Right lung (tissue), 10 donors: ENCODE measurements at places on chromosomes 7 and 10. TPM values are rescaled to one million over a fixed set of nuclear protein-coding genes. Genes with fewer than 3 reads are reported as not detected.
A peak's percentile ranks its signal among the peaks of the same experiment; 100 is the strongest.

FAM241B gene
- 8.9 TPM for polyA plus RNA-seq

DNA sequence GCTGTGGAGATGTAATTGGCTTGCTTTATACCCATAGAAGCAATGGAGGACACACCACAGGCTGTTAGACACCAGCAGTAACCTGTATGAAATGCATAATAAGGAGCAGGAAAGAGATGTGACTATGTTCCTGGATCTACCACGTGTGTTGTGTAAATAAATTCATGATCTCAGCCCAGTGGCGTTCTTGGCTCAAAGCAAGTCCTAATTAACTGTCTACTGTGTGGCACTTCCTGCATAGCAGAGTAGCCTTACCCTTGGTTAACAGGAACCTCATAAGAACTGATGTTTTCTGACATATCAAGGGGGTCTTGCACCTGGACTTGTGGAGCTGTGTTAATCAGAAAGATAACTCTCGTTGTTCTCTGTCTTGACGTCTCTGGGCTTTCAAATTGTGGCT, 25.7 kb upstream of the FAM180A start:
- DNase-seq, result no peak

DNA sequence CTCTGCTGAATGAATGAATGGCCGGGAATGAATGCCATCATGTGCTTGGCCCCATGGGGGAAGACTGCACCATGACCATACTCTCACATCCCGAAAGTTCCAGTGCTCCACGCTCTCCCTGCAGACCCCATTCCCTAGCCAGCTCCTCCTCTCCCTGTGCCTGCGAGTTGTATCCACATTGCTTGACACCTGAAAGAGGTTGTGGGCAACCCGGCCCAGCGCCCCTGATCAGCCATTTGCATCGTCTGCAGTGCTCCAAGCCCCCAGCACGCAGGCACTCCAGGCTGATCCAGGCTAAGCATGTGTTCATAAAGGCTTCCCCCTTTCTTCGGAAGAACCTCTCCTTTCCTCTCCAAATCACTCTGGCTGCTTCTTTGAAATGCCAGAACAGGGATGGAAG, 354.4 kb upstream of the MKI67 start:
- no peak for DNase-seq

- DNase-seq, result no peak
Observed at GRCh38 chr7:64733550-64734240, 60.5 kb upstream of the ZNF138 start.

TAS2R5 gene
- polyA plus RNA-seq, result 10.4 TPM

GRCh38 chr7:29883462-29884398, 77.4 kb downstream of the WIPF3 start:
- no peak for DNase-seq

GBX1 gene
- not detected for polyA plus RNA-seq

- DNase-seq, result no peak
Observed at GRCh38 chr7:137717811-137718271, 128.9 kb downstream of the DGKI start.

DNA sequence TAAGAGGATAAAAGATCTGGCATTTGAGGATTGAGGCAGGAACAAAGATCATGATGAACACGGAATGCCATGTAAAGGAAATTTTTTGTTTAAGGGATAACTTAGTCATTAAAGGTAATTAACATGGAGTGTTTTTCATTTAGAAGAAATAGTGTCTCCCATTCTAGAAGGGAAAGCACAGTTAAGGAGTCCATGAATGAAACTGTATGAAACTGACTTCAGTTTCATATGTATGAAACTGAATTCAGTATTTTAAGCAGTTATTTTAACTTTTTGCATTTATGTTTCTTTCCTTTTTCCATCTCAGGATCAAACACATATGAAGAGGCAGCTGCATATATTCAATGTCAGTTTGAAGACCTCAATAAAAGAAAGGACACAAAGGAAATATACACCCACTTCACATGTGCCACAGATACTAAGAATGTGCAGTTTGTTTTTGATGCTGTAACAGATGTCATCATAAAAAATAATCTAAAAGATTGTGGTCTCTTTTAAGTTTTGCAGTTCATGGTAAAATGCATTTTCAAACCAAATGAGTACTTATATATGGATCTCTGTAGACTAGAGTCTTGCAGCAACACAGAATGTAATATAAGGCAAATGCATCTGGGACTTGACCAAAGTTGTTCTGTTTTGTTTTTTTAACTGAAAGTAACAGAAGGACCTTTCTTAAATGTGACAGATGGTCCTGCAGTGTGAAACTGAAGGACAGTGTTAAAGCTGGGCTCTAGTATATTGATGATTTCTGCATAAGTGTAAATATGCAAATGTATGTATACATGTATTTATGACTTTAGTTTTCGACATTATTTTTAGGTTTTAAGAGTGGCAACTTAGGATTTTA, 82.6 kb downstream of the GNAI1 start:
- DNase-seq, result no peak

GPRIN2 gene
- 5.8 TPM for polyA plus RNA-seq

DNA sequence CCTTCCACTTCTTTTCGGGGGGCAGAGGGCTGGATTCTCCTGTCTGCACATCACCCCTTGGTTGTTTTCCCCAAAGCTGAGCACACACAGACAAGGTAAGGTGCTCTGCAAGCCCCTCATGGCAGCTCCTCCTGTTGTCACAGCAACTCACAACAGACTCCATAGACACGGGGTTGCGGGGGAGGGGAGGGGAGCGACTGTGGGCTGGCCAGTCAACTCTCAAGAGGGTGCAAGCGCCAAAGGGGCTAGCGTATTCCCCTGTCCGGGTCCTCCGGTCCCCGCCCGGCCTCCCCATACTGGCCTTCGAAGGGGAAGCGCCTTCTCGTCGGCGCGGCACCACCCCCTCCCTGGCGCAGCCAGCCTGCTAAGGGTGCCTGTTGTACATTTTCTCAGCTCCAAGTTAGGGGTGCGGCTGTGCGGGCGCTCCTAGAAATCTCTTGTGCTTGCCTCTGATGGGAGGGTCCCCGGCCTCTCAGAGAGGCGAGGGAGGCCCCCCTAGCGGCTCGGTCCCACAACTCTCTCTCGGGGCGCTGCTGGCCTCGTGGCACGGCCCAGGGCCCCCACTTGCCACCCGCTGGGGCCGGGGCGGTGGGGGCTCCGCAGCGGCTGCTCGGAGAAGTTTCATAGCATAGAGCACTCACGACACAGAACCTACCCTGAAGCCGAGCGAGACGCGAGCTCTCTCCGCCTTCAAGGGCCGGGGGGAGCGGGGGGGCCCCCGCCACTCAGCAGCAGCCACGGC, 498 bp downstream of the RHOBTB1 start:
- DNase-seq, result peak; percentile 88

NEUROG3 gene
- not detected for polyA plus RNA-seq

SEMA3C gene
- 102 TPM for polyA plus RNA-seq

GATA3 gene
- polyA plus RNA-seq, result 3.1 TPM

DNA sequence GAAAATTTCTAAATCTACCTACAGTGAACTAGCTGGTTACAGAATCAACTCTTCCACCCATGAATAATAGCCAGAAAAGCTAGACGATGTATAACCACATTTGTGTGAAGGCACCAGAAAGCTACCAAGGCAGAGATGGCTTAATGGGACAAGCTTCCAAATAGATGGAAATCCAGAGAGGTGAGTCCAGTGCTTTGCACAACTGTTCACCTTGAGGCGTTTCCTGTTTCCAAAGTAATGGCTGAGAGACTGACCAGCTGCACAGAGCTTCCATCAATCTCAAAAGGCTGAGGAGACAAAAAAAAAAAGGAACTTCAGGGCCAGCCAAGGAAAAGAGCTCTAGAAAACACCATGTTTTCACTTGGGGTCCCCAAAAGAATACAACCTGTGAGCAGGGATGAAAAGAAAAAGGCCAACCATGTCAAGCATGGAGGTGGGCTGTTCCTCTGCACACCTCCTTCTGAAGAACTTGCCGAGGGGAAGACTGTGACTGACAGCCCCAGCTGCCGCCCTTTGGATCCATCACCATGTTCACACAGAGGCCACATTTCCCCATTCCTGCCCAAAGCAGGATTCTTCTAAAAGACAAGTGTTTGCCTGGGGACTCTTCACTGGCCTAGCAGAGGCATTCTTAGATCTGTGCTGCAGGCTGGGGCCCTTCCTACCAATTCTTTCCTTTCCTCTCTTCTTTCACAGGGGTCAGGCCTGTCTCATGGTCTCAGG, 72.9 kb downstream of the ARHGAP21 start:
- DNase-seq, result no peak

DNA sequence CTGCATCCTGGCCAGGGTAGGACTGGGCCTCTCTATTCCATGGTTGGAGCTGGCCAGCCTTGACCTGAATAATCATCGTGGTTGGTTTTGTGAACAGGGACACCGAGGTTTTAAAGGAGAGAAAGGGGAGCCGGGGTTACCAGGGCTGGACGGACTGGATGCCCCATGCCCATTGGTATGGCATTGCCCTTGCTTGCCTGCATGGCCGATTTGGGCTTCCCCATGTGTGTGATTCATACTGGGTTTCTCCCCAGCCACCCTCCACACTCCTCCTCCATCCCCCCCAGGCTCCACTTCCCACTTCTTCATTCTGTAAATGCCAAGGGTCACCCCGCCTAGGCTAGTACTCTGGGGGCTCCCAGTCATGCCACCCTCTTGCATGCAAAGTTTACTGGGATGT, 98.8 kb upstream of the MACROH2A2 start:
- no peak for DNase-seq

CACUL1 gene
- polyA plus RNA-seq, result 21.2 TPM

- no peak for DNase-seq
Observed at GRCh38 chr10:15325243-15325943, 45.7 kb downstream of the FAM171A1 start.

- DNase-seq, result no peak
Observed at GRCh38 chr7:30322271-30323005, 38.0 kb downstream of the ZNRF2 start.

SAP25 gene
- 5.9 TPM for polyA plus RNA-seq

- DNase-seq, result no peak
Observed at GRCh38 chr7:29292886-29293658, 98.5 kb downstream of the CHN2 start.

TAS2R41 gene
- polyA plus RNA-seq, result not detected

TRIM4 gene
- polyA plus RNA-seq, result 45.0 TPM

FMC1 gene
- polyA plus RNA-seq, result 16.3 TPM

FOXI2 gene
- not detected for polyA plus RNA-seq

- DNase-seq, result no peak
Observed at GRCh38 chr10:1128649-1129048, 72.5 kb downstream of the WDR37 start.

DNA sequence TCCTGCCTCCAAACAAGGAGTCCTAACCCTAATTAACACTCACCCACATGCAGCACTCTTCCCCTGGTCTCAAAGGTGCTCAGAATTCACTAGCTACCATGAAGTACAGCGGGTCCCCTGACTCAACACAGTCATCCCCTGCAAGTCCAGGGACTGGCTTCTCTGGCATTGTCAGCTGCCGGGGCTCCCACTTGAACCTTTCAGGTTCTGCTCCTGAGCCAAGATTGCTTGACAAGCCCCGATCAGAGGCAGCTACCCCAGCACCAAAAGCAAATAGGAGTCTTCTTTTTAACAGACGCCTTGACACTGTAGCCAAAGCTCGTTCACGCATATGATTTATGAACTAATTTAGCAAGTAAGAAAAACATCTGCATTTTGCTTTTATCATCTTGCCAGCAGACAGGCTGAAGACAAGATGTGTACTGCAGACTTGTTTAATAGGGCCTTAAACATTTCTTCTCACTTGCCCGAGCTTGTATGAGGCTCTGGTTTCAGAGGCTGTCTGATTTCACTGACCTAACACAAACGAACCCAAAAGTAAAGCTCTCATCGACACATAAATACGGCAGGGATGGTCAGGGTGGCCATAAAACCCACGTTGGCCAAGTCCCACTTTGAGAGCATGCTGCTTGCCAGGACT, 67.6 kb upstream of the ADAM12 start:
- DNase-seq, result no peak

GRCh38 chr10:63494951-63495350, 26.2 kb upstream of the REEP3 start:
- no peak for DNase-seq

GRCh38 chr10:8211631-8212030, 157.1 kb downstream of the GATA3 start:
- no peak for DNase-seq

DNA sequence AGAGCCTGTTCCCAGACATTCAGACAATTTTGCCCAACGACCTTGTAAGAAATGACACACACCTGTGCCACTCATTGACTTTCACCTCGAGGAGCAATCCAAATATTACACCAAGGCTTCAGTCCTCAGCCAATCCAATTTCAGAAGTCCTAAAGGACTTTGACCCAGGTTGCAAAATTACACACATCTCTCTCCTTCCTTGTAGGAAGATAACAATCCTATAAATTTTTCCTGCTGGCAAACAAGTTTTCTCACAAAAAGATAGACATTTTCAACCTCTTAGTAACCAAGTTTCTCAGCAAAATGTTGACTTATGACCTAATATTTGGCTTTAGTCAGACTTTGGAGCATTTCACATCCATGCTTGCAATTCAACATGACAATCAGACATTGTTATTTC, 745.0 kb downstream of the GRID1 start:
- no peak for DNase-seq

RAPGEF5 gene
- 71.6 TPM for polyA plus RNA-seq

AKR1C3 gene
- 2.9 TPM for polyA plus RNA-seq

- DNase-seq, result peak; percentile 14
Observed at GRCh38 chr7:18086165-18087025, 58.7 kb upstream of the PRPS1L1 start.

DNA sequence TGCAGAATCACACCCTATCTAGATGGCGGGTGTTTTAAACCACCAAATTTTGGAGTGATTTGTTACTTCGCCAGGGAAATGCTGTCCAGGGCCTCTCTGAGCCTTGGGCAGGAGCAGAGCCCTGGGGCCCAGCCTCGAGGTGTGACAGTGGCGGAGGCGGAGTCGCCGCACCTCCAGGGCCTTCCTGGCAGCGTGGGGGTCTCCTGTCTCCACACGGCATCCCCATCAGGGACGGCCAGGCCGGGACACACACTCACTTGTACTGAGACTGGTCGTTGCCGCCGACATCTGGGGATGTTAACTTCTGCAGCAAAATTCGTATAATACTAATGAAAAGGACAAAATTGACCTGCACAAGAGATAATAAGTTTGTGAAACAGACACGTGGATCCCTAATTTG, 110.7 kb downstream of the VIPR2 start:
- no peak for DNase-seq

- DNase-seq, result no peak
Observed at GRCh38 chr10:70118196-70118595, 14.4 kb downstream of the AIFM2 start.

DNA sequence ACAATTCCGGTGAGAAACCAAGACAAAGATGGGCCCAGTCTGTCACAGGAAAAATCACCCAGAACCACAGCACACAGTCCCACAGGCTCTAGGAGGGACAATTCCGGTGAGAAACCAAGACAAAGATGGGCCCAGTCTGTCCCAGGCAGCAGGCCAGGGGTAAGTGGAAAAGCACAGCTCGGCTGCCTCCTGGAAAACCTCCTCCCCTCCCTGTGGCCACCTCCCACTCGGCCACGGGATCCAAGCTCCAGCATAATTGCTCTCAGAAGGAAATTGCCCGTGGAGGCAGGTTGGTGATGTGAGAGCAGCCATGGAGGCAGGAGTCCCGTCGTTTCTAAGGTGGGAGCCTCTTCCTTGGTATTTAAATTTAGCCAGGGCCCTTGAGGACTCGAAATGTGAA, 95.7 kb downstream of the PLXNA4 start:
- no peak for DNase-seq

- peak; percentile 30 for DNase-seq
Observed at GRCh38 chr10:14184841-14185315, 145.8 kb downstream of the FRMD4A start.

GRCh38 chr10:98456043-98456570, 9.4 kb upstream of the HPS1 start:
- DNase-seq, result no peak
